ENCODE measurements at places on chromosomes 4 and X.
A peak's percentile ranks its signal among the peaks of the same experiment; 100 is the strongest.

DNA sequence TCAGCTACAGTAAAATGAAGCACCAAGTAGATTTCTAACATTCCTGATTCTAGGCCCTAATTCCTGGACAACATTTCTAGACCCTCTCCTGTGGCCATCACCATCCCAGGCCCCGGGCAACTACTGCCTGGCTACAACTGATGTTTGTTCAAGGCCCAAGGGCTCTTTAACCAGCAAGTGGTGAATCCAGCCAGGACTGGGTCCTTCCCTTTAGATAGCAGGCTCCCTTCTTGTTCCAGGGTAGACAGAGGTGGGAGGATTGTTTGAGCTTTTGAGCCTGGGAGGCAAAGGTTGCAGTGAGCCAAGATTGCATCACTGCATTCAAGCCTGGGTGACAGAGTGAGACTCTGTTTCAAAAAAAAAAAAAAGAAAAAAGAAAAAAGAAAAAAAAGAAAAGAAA is 12.7 kb upstream of the AADAT start:
- DNase-seq: peak; percentile 16

DNA sequence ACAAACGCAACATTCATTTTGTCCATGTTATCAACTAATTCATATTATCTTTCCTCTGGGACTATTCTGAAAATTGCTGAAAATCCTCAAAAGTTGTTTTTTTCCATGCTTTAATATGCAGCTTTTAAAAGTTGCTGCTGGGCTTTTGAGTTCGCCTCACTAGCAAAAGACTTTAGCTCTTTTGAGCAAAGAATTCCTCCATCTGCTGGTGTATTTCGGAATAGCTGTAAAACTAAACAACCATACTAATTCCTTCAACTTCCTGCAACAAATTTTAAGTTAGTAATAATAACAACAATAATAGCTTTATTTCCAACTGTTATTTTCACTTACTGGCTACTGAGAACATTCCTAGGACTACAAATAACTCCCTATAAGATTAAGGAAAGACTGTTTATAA is 124.5 kb upstream of the PLAC1 start:
- peak; percentile 47 for DNase-seq

- DNase-seq: no peak
Measured at GRCh38 chr4:89572224-89572858, 264.6 kb downstream of the SNCA start.

DNA sequence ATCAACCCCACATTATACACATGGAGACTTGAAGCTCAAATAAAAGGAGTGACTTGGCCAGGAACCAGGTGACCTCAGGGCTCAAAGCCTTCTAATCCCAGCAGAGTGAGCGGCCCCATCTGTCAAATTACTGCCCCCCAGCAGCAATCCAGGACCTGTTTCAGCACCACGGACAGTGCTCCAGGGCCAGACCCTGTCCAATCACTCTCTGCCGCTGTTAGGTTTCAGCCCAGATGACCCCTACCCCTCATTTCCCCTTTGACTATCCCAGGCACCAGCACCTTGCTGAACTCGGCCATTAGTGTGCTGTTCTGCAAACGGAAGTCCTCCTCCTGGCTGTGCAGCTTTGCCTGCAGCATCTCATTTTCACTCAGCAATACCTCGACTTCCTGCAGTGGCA is 5.1 kb downstream of the GRIPAP1 start:
- no peak for DNase-seq

- DNase-seq: no peak
Measured at GRCh38 chr4:169279108-169279507, 8.4 kb upstream of the SH3RF1 start.

- peak; percentile 21 for DNase-seq
Measured at GRCh38 chr4:177568931-177569330, 126.7 kb upstream of the AGA start.

DNA sequence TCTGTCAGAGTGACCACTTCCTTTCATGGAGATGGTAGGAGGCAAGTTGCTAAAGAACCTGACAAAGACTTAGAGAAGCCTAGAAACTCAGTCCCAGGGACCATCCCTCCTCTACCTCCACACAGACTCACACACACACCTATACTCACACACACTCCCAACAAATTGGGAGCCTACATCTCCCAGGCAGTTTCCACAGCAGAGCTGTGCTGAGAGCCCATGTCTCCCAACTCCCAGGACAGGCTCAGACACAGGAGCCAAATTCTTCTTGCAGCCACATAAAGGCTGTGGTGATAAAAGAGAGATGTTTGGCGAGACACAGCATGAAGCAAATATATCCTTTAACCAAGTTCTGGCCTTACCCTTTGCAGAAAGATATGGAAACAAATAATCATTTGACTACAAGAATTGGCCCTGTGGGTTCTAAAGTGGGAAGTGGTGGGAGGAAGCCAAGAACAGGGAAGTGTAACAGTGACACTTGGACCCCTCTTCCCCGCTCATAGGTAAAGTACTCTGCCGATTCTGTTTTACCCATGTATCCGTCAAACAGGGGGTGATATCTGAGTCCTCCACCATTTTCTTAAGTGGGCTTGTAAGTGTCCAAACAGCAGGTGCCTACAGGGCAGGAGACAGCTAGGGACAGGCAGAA is 11.0 kb upstream of the IDS start:
- no peak for DNase-seq

GRCh38 chrX:31251336-31251735 is 179.5 kb upstream of the FTHL17 start:
- peak; percentile 49 for DNase-seq

- no peak for DNase-seq
Measured at GRCh38 chr4:6489927-6490326, 17.5 kb upstream of the PPP2R2C start.

DNA sequence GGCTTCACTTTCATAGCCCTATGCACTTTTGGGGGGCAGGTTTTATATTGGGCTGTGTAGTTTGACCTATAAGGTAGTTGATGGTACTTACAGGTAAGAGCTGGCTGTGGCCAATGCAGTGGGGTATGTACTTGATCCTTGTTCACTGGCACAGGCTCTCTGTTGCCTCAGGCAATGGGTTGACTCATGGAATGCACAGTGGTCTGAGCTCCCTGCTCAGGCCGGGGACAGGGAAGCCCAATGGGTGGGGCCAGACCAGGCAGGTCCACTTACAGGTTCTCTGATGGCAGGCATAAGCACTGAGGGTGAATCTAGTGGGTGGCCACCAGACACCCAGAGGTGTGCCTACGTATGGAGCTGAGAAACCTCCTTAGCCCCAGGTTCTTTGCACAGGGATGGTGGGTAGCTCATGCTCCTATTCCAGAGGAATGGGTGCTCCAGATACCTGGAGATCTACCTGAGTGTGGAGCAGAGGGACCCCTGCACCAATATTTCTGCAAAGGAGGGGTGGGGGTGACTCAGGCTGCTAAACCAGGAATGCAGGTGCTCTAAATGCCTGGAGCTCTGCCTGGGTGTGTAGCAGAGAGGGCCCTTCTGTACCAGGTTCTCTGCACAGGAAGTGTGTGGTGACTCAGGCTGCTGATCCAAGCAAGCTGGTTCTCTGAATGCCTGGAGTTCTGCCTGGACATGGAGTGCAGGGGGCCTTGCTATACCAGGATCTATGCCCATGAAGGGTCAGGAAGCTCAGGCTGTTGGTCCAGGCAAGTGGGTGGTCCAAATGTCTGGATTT is 52.3 kb downstream of the IL1RAPL2 start:
- no peak for DNase-seq

DNA sequence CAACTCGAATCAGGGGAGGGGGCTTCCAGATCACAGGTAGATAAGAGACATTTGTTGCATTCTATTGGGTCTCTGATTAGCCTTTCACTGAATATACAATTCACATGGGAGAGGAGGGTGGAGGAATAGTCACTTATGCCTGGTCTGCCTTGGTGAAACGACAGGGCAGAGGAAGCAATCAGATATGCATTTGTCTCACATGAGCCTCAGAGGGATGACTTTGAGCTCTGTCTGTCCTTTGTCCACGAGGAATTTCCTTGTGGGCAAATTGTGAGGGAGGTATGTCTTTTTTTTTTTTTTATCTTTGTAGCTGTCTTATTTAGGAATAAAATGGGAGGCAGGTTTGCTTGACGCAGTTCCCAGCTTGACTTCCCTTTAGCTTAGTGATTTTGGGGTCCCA is 28.5 kb upstream of the TMSB4X start:
- no peak for DNase-seq

DNA sequence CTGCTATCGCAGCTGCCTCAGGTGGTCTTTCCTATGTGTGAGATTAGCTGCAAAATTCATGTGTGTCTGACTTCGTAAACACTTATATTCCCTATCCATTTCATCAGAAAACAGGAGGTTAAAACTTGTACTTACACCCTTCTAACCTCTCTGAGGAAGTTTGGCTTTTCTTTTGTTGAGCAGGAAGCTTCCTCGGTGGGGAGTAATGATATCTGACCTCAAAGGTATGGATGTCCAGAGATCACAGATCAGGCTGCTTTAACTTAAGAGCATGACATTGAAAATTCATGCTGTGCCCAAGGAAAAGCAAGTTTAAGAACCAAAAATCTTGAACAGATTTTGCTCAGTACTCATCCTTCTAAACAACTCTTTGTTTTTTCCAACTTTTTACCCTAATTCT is 429.1 kb downstream of the STIM2 start:
- no peak for DNase-seq

DNA sequence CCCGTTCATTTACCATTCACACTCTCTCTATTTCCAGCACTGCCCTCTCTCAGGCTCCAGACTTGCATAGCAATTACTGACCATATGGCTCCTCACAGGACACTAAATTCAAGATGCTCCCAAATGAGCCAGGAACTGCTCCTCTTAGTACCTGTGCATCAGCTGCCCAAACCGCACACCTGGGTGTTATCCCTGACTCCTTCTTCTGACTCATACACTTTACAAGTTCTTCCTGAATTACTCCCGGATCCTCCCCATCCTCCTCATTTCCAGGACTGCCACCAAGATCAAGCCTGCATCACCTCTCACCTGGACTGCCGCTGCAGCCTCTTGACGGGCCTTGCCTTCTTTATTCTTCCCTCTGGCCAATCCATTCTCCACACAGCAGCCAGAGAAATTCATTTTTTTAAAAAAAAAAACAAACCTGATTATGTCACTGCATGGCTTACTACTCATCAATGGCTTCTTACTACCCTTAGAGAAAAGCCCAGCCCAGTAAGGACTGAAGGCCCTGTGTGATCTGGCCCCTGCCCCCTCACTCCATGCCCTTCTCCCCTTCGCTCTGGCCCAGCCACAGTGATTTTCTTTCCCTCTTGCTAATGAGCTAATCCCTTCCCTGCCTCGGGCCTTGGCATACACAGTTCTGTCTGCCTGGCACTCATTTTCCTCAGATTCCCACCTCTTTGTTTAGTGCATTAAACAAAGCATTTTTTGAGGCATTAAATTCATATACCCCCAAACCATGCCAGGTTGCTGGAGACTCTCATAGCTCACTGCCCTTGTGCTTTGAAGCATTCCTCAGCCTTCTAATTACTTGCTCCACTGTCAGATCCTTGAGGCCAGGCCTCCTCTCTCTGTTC is 92.0 kb downstream of the PDGFRA start:
- no peak for DNase-seq

- no peak for DNase-seq
Measured at GRCh38 chrX:40155589-40156469, 58.1 kb upstream of the BCOR start.

GRCh38 chr4:135338181-135338580 is 1136.6 kb upstream of the PABPC4L start:
- DNase-seq: peak; percentile 10

DNA sequence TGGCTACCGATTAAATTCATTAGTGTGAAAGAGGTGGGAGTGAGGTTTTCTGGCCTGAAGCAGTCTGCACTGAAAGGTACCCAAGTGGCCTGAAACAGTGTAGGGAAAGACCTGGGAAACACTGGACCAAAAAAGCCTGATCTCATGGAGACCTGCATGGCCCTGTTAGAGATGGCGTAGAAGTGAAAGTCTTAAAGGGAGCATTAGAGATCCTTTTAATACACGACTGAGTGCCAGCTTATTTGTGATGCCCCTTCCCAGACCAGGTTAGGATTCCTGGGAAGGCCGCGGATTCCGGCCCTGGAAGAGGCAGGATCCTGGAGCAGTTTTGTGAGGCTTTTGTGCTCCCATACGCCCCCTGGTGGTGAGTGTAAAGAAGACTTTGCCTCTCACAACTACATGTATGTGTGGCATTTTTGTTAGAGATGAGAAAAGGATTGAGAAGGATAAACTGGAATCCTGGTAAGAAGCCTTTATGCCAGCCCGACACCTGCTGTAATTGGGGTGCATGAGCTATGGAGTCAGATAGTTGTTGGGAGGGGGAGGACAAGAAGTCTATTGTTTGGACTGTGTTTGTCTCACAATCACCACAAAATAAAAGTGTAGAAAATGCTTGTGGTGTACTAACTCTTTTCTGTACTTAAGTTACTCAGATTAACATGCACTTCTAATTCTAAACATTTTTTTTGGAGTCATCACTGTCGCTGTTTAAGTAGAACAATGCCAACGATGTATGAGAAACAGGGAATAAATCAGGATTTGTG is 54.0 kb downstream of the JADE1 start:
- peak; percentile 69 for DNase-seq

DNA sequence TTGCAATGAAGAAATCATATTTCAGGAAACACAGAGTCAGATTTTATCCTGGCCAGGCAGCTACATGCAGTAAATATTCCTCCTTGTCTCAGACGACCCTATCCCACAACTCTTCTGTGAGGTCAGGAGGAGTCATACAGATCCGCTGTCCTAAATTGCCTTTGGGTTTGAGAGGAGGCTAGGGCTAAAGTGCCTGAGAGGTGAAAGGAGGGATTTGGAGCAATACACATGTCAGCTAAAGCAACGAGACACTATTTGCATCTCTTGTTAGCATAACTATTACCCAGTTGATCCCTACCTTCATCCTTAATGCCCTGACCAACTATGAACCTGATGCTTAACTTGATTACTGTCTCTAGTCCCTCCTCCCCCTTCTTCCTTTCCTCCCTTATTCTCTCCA is 98.6 kb downstream of the TBC1D19 start:
- DNase-seq: no peak

DNA sequence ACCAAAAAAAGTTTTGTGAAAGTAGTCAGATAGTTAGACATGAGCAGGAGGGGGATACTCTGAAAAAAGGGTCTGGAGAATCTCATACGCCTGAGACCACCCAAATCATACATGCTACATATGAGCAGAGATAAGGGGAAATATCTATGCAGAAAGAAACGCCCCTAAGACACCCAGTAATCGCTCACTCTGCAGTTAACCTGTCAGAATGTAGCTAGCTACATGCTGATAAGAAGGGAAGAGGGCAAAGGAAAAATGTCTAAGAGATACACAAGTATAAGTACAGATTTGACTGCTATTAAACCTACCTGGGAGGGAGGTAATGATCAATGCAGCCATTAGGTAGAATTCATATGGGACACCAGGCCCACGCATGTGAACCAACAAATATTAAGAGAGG is 1159.5 kb upstream of the PCDH10 start:
- DNase-seq: no peak

DNA sequence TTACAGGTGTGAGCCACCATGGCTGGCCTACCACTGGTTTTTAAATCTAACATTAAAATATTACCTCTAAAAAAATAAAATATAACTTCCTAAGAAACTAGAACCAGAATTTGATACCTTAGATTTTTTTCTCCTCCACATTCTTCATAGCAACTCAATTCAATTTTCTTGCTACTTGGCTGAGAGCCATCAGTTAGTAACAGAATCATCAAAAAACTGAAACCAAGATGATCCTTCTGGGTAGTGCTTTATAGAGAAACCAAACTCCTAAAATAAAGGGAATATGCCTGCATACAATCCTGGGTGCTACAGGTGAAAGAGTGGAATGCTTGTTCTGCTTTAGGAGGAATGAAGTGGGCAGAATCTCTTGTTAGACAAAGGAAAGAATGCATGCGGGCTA is 64.4 kb downstream of the RPS3A start:
- DNase-seq: no peak

GRCh38 chr4:31647786-31648185 is 927.6 kb downstream of the PCDH7 start:
- no peak for DNase-seq
